Body of pancreas (tissue), 4 donors: ENCODE measurements at places on chromosomes 7 and 10. TPM values are rescaled to one million over a fixed set of nuclear protein-coding genes. Genes with fewer than 3 reads are reported as not detected.

DNA sequence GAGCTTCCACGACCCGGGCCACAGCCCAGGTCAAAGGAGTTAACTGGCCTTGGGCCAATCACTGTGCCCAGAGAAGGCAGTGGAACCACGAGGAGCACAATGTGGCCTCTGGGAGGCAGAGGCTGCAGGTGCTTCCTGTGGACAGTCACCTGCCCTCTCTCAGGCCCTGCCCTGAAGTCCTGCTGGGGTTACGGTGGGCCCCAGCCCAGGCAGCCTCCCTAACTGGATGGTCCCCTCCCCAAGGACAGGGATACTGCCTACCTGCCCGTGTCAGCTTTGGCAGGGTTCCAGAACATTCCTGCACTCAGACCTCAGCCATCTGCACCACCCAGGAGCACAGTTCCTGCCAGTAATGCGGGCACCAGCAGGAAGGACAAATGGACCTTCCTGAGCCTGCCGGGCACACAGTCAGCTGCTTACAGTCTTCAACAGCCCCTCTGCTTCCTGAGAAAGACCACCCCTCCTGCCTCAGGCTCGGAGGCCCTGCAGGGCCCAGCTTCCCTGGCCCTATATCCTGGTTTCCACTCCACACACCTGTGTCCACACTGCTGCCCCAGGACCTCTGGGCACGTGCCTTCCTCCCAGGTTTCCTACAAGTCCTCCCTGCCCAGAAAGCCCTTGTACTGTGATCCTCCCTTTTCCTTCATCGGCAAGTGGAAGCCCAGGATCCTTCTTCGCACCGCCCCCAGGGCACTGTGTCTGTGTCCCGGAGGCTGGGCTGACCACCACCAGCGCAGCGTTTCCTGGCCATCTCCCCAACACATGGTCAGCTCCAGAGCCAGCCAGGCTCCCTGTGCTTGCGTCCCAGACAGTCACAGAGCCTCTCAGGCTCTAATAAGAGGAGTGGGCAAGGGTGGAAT lies 23.3 kb downstream of the WDR86 start:
- no peak overlapping the region for H3K27ac ChIP-seq
- no peaks in the 10 kb centered on the region for H3K27me3 ChIP-seq
- DNase-seq, result peak; percentile 48
- H3K4me3 ChIP-seq, result no peak overlapping the region

FKBP9 gene
- 70.8 TPM for total RNA-seq

DNA sequence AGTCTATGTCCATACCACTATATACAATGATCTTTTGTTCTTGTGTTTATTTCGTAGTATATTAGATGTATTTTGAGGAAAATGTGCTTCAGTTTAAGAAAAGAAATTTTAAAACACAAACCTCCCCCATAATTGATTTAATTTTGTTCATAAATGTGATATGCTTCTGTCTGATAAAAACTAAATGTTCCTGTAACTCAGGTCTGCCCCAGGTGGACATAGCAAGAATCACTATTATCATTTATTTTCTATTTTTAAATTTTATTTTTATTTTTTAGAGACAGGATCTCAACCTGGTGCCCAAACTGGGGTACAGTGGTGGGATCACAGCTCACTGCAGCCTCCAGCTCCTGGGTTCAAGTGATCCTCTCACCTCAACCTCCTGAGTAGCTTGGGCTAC lies 43.2 kb downstream of the BEND7 start:
- no peaks in the 10 kb centered on the region for H3K36me3 ChIP-seq
- no peak overlapping the region for H3K4me3 ChIP-seq
- no peak for DNase-seq
- peaks cover 4% of the 10 kb centered on the region for H3K4me1 ChIP-seq
- H3K27me3 ChIP-seq, result no peaks in the 10 kb centered on the region

- H3K27me3 ChIP-seq, result no peaks in the 10 kb centered on the region
- no peak overlapping the region for H3K4me3 ChIP-seq
- H3K27ac ChIP-seq, result no peak overlapping the region
Observed at GRCh38 chr10:129593953-129594352, 126.9 kb downstream of the MGMT start.

SSC4D gene
- total RNA-seq, result 7.6 TPM

GRCh38 chr7:1275451-1276381 lies 43.0 kb downstream of the UNCX start:
- no peaks in the 10 kb centered on the region for H3K36me3 ChIP-seq
- no peak for DNase-seq
- H3K27me3 ChIP-seq, result no peaks in the 10 kb centered on the region
- H3K4me3 ChIP-seq, result no peak overlapping the region
- no peak overlapping the region for H3K27ac ChIP-seq

DNA sequence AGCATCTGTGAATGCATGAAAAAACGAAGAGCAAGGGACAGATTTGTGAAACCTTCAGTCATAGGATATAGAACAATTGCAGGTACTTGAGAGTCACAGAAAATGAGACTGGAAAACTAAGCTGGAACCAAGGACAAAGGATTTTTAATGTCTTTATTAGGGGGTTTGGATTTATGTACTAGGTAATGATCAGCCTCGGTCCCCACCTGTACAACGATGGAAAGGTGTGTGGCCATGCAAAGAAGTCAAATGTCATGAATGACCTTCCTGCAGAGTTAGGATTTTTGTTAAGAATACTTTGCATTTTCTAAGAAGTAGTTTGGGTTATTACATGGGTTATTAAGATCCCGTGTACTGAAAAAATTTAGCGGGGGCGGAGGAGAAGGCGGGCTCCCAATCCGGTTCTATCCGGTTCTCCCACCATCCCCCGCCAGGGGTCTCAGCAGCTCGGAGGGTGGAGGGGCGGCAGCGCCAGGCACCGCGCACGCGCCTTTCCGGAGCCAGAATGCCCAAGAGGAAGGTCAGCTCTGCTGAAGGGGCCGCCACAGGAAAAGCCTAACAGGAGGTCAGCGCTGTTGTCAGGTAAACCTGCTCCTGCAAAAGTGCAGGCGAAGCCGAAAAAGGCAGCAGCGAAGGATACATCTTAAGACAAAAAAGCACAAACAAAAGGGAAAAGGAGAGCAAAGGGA lies 327.5 kb upstream of the PLXDC2 start:
- no peak overlapping the region for H3K27ac ChIP-seq
- DNase-seq, result peak; percentile 20
- H3K4me1 ChIP-seq, result no peaks in the 10 kb centered on the region
- no peaks in the 10 kb centered on the region for H3K36me3 ChIP-seq

INSYN2A gene
- not detected for total RNA-seq
